GM12864 (cell line): ENCODE measurements at places on chromosomes 5 and 9.

GRCh38 chr9:17480966-17481365, 97.9 kb upstream of the SH3GL2 start:
- no peak for DNase-seq

- no peak for DNase-seq
Measured at GRCh38 chr5:37696190-37697021, 143.4 kb downstream of the GDNF start.

DNA sequence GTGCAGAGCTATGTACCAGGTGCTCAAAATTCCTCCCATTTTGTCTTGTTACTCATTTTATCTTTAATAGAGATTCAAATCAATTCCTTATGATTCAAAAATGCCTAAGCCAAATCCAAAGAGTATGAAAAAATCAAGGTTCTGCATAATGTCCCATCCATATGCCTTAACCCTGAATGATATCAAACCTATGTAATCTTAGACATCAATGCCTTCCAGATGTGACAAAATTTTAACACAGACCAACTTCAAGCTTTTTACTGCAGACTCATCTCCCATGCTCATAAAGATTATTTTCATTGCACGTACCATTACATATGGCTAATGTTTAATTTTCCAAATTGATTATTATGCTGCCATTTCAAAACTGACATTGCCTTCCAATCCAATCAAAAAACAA, 122.4 kb downstream of the NFIB start:
- no peak for DNase-seq

DNA sequence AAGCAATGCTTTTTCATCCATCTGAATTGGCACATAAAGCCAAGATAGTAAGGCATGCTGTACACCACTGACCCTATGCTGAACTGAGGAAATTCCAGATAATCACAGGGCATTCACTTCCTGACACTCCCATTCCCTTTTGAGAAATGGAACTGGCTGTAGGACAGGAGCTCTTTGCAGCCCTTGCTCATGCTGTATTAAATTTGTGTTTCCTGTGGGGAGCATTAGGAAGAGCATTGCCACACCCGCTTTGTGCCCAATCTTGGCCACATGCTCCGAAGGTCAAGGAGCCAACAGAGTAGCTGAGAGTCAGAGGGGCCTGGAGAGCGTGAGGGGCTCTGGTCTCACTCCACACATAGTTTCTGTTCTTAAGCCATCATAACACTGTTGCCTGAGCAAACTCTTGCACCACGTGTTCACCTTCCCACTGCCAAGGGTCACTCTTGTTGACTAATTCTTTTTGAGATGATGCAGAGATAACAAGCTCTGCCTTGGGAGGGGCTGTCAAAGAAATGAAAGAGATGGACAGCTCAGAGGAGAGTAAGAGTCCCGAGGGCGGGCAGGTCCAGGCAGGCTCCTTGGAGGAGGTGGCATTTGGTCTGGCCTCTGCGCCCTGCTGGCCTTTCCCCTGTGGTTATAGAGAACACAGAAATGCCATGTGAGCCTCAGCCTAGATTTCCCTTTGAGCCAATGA, 31.7 kb upstream of the ARAP3 start:
- no peak for DNase-seq

GRCh38 chr9:91116211-91116610, 245.5 kb downstream of the AUH start:
- DNase-seq, result no peak

- DNase-seq, result no peak
Measured at GRCh38 chr5:147384346-147385193, 125.3 kb downstream of the DPYSL3 start.

DNA sequence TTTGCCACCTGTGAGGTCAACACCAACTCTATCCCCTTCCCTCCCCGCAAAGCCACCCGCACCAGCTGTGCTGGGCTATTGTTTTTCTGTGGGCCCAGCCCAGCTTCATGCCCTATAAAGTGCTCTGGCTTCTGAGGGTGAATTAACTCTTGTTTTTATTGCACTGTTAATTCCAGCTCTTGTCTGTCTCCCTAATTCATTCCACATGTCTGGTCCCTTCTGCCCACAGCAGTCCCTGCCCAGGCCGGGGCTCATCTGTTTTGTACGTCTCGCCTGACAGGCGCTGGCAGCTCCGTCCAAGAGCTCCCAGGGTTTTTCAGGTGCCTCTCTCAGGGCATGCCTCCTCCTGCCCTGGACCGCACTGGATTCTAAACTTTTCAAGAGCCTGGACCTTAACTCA, 118.9 kb downstream of the PDZD2 start:
- no peak for DNase-seq
